ENCODE measurements at places on chromosomes 7 and 10.

DNA sequence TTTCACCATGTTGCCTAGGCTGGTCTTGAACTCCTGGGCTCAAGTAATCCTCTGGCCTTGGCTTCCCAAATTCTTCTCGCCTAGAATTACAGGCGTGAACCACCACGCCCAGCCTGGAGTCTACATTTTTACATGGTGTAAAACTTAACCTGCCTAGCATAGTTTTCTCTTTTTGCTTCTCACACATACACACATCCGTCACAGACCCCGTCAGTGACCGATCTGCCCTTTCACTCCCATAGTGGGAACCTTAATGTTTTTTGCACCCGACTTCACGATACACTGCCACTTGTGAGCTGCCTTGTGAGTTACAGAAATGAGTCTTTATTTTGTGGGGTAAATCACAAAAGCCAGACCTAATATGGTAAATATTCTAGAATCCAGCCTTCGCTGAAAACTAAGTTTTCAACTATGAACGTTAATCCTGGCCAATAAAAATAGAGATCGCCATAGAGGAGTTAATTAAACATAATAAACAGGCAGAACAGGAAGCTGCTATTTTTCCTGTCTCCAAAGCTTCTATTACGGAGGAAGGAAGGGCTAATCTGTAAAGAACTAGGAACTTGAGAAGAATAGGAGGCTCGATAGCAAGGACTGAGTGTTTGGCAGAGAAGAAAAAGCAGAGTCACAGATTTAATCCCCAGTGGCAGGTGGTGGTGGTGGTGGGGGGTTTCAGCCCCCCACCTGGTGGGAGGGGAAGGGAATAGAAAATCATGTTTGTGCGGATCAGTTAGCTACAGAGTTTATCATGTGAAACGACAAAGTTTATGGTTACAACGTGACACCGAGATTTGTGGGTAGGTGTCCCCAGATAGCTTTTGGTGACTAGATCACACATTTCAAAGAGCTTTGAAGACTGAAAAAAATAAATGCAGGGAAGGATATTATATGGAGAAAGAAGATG is 14.7 kb upstream of the FAM171A1 start:
- DNase-seq, result no peak

DNA sequence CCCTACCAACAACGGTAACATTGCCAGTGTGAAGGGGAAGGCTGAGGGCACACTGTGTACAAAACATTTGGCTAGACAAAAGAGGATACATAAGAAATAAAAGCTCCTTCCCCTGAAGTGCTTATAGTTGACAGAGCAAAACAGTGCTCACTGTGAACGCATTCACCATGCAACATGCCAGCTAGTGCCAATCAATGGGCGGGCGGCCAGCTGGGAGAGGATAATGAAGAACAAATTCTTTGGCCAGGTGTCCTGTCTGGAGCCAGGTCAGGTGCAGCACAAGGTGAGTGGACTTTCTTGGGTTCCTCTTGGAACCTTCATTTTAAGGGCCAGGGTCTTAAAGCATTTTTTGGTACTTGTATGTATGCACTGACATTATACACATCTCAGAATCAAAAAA is 106.1 kb downstream of the ICA1 start:
- DNase-seq, result no peak

DNA sequence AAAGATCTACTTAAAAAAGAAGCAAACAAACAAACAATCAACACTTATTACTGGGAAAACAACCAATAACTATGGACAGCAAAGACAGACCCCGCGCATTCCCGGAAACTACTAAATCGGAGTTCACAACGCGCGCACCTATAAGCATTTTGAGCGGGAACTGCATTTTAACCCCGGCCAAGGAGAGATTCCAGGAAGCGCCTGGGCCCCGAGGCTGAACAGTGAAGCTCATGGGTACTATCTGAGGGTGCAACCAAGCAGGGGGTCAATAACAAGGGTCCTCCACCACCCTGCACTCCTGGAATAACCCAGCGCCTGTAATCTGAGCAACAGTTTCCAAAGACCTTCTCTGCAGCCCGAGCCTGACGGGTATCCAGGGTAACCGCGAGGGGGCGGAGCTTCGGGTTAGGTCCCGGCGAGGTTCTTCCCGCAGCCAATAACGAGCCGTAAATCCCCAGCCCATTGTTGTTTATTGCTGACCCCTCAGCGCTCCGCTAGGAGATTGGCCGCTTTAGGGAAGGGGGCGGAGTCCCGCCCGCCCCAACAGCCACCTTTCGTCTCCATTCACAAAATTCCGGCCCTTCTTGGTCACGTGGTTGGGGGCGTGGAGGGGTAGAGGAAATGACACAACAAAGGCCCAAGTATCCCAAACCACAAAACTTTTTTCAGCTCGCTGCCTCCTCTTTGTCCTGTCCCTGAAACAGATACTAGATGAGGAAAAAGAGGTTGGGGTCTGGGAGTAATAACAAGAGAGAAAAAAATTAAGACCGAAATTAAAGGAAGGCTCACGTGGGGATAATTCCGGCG is 1.7 kb upstream of the ETV1 start:
- no peak for DNase-seq

GRCh38 chr7:4775848-4776623 is 613 bp downstream of the AP5Z1 start:
- DNase-seq, result no peak

GRCh38 chr10:101120884-101121653 is 10.0 kb upstream of the TLX1 start:
- no peak for DNase-seq

- DNase-seq, result no peak
These were observed 2.4 kb upstream of the MYO1G start for GRCh38 chr7:44981035-44981706.

All from activated naive CD8-positive, alpha-beta T cell treated with anti-CD3 and anti-CD28 coated beads, Interleukin-2, amount 50 U/mL, for 16 hours (primary cell).